Stimulated activated CD4-positive, alpha-beta T cell treated with anti-CD3 and anti-CD28 coated beads, TNF-alpha, amount 100 ng/mL, for 4 hours (primary cell): ENCODE measurements at places on chromosomes 3 and 15.

GRCh38 chr3:168001244-168001643, 94.5 kb downstream of the GOLIM4 start:
- no peak for DNase-seq

GRCh38 chr15:40232625-40233070, 6.2 kb upstream of the PAK6 start:
- no peak for DNase-seq

DNA sequence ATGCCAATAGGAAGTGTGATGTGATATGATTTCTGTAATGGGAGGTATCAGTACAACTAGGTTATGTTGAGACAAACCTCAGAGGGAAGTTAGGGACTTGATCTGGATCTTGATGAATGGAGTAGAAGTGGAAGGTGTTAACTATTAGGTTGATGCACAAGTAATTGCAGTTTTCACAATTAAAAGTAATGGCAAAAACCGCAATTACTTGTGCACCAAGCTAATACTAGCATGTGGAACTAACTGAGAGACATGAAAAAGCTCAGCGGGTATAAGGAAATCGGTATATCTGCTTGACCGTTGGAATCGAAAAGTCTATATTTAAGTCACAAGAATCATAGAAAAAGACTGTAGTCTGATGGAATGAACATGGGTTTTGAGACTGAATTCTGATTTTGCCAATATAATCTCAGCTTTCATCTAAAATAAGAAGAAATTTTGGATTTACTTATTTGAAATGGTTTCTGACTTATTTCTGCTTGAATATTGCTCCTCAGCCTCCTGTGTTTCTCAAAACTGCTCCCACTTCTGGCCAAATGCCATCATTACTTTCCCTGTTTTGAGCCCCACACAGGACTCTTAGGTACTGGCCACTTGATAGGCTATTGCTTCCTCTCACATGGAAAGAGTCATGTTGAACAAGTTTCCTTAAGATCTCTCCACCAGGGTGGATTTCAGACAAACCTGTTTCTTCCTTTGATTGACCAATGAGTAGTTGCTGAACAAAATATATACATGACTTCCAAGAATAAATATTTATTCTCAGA, 271.5 kb upstream of the COL8A1 start:
- no peak for DNase-seq

GRCh38 chr3:67517781-67518180, 136.6 kb downstream of the SUCLG2 start:
- DNase-seq = no peak

DNA sequence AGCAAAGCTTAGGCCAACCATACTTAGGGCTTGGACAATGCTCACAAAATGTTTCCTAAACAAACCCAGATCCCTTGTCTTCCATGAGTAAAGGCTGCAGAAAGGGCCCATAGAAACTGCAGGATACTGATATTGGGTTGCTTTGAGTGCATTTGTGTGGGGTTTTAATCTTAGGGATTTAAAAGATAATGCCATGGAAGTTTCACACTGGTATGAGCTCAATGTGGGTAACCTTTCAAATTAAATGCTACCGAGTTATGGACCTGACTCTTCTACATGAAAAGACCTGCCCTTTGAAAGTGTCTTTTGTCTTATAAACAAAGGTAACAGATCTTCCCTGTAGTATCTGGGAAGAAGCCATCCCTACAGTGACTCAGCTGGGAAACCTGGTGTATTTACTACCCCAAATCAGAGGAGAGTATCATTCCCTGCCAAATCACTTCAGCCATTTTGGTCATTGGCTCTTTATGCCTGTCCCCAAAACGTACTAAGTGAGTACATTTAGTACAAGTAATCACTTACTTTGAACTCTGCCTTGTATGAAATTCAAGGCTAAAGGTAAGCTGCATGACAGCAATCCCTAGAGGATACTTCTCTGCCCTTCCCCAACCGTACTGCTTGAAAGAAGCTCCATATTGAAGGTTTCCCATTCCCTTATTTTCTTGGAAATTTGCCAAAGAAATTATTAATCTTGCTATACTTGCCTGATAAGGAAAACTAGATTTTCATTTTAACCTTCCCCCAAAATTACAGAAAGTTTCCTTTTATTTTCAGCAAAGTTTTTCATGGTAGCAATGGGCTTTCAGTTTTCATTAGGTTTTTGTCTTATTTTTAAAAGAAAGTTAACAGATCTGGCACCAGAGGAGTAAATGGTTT, 7.2 kb downstream of the TM4SF1 start:
- no peak for DNase-seq
